Stimulated activated CD8-positive, alpha-beta memory T cell treated with anti-CD3 and anti-CD28 coated beads, Interleukin-7, amount 100 ng/mL, for 1 hour (primary cell): ENCODE measurements at places on chromosomes 6 and 20.

GRCh38 chr20:3710011-3710466 is 2.4 kb downstream of the SIGLEC1 start:
- no peak for DNase-seq

- DNase-seq, result no peak
Measured at GRCh38 chr6:22145823-22146677, 150.8 kb downstream of the PRL start.

- DNase-seq, result no peak
Measured at GRCh38 chr20:57856658-57857057, 146.8 kb upstream of the PMEPA1 start.

DNA sequence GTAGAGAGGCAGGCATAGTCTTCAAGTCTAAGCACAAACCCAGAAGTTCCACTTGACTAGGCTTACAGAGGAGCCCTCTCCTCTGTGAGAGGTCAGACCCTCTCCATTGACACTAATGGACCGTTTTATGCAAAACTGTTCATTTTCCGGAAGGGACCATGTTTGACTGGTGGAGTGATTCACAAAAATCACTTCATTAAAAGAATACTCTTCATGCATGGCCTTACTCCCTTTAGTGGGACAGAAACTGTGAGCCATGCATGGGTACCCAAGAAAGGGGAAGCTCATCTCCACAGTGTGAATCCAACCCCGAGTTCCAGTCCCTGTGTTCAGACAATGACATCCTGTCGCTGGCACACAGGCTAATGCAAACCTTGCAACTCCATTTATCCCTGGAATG is 63.2 kb downstream of the OLIG3 start:
- DNase-seq, result no peak

DNA sequence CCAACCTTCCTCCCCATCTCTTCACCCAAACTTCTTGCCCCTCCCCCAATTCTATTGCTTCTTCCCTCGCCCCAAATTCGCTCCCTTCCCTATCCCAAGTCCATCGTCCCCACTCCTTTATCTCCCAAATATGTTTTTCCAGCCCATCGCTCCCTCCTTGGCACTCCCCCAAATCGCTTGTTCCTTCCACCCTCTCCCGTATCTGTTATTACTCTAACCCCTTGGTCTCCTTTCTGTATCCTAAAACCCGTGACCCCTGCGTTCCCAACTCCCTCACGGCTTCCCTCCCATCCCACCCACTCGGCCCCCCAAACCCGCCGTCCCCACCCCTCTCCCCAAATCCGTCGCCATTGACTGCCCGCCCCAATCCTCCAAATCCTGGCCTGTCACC is 584 bp downstream of the MTCH1 start:
- no peak for DNase-seq

GRCh38 chr6:152916035-152916434 is 66.8 kb downstream of the FBXO5 start:
- no peak for DNase-seq
